ENCODE measurements at places on chromosomes 2 and 18. TPM values are rescaled to one million over a fixed set of nuclear protein-coding genes. Genes with fewer than 3 reads are reported as not detected.
A peak's percentile ranks its signal among the peaks of the same experiment; 100 is the strongest.

DNA sequence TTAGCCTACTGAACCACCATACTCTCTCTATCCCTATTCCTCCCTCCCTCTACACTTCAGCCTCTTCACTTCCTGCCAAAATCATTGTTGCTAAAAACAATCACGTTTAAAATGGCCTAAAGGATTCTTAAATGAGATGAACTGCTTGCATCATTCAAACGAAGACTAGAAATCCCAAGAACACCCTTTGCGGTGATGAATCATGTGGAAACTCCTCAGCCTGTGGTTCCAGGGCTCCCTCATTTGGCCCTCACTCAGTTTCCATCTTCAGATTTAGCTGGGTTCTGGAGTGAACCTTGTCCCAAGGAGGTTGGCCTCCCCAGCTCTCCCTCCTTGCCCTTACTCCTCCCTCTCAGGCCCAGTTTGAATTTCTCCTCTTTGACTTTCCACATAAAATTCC lies 125.6 kb upstream of the CDC42EP3 start:
- DNase-seq = no peak

GRCh38 chr2:86028766-86029381 lies 76.8 kb downstream of the POLR1A start:
- DNase-seq = no peak

- DNase-seq = no peak
Measured at GRCh38 chr18:12056034-12056883, 37.4 kb upstream of the ANKRD62 start.

DNA sequence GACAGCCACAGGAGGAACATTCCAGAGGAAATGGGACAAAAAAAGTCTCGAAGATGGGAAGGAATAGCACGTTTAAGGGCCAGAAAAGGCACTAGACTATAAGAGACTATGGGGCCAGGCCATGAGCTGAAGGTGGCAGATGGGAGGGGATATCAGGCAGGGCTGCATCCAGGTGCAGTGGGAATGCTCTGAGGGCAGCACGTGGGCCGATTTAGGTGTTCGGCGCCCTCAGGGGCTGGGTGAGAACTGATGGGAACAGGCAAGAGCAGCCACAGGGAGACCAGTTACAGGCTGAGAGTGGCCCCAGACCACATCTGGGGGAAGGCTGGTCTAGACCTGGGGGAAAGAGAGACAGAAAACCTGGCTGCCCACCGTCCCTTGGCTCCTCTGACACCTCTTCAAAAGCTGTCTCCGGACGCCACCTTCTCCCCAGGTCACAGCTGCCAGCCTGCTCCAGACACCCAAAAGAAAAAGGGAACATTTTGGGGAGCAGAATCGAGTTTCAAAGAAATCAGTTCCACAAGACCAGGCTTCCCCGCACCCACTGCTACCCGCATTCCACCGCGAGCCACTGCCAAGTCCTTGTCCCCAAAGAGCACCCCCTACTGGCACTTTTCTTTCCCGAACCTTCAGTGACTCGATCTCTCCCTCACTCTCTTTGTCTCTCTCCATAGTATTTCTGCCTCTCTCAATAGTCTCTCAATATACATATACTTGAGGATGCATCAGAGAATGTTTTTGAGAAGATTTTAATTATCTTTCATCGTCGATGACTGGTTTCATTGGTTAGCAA lies 190.1 kb upstream of the AGAP1 start:
- DNase-seq = no peak

- DNase-seq = no peak
Measured at GRCh38 chr18:48676346-48676745, 137.5 kb downstream of the CTIF start.

DNA sequence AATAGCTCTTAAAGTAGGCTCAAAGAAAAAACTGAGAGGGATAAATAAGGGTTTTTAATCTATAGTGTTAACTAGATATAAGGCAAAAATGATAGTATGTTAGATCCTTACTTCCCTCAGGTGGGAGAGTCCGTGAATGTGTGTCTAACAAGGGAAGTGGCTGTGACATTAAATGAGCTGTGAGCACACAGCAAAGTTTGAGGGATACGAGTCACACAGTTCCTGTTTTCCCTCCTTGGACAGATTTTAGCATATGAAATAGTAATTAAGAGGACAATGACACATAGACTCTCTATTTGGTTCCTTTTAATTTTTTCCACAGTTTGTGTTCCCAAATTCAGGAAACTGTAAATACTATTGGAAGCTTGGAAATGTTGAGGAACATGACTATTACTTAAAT lies 148.4 kb upstream of the CAVIN2 start:
- DNase-seq = no peak

- DNase-seq = peak; percentile 86
Measured at GRCh38 chr2:105802587-105802986, 57.9 kb downstream of the NCK2 start.

DNA sequence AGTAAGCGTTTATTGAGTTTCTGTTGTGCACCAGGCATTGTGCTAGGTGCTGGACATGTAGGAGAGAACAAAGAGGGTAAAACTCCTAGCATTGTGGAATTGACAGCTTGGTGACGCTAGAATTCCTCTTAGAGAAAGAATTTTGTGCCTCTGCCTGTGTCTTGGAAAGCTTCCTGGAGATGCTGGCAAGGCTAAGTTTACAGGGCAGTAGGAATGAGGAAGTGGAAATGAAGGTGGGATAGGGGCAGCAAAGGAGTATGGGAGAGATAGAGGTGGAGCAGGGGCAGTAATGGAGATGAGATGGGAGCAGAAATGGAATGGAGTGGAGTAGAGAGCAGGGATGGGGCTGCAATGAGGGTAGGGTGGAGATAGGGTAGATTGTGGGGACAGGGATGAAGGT lies 29.8 kb downstream of the GPR39 start:
- DNase-seq = no peak

GRCh38 chr2:101399021-101399799 lies 11.9 kb upstream of the CREG2 start:
- DNase-seq = no peak

- no peak for DNase-seq
Measured at GRCh38 chr18:45666520-45666919, 51.2 kb downstream of the SLC14A2 start.

DNA sequence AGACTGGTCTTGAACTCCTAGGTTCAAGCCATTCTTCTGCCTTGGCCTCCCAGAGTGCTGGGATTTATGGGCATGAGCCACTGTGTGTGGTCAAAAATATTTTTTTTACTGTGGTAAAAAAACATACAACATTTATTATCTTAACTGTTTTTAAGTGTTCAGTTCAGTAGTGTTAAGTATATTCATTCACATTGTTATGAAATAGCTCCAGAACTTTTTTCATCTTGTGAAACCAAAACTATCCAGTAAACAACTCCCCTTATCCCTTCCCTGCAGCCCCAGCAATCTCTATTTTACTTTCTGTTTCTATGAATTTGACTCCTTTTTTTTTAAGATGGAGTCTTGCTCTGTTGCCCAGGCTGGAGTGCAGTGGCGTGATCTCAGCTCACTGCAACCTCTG lies 9.3 kb downstream of the RMC1 start:
- peak; percentile 17 for DNase-seq

DNA sequence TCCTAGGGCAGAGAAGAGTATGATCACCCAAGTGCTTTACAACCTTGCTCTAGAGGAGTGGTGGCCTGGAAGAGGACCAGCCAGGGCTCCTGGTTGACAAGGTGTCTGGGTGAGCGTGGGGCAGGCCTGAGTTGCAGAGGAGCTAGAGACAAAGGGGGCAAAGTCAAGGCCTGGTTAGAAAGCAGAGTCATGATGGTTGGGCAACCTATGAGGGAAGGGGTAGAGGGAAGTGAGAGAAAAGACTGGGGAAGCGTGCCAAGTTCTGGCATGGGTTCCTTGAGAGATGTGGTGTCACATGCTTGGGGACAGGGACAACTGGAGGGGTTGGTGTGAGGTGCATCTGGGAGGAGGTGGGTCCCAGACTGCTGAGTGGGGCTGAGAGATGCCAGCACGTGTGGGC lies 13.5 kb downstream of the ZFP36L2 start:
- DNase-seq = peak; percentile 52

- DNase-seq = no peak
Measured at GRCh38 chr18:22564036-22564435, 146.3 kb upstream of the CTAGE1 start.

GRCh38 chr18:78376046-78376445 lies 603.6 kb upstream of the SALL3 start:
- no peak for DNase-seq

DNA sequence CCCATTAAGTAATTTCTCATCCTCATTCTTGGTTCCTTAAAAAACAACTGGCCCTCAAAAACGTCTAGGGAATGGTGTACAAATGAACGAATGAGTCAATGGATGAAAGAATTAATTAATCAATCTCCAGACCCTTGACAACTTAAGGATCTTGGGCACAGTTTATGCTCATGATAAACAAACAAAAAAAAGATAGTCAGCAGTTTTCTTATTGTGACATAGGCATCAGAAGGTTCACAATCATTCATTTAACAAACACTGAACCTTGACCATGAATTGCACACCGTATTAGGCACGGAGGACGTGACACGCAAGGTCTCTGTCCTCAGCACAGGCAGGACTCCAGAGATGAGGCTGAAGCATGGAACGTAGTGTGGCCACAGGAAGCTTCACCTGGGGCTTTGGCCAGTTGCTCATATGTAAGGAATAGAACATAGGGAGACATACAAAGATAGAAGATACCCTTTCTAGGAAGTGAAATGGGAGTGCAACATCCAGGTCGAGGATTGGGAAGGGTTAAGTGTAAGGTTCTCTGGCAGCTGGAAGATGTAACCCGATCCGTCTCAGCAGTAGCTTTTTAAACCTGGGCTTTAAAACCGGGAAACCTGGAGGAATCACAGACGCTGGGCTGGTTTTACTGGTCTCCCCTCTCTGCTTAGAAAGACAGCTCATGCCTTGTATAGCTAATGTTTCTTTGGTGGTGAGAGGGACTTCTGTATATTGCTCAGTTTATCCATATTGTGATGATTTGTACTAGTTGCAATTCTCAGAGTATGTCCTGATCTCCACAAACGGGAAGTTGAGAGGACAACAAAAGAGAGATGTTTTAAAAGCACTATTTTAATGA lies 8.9 kb upstream of the LTBP1 start:
- DNase-seq = no peak

DNA sequence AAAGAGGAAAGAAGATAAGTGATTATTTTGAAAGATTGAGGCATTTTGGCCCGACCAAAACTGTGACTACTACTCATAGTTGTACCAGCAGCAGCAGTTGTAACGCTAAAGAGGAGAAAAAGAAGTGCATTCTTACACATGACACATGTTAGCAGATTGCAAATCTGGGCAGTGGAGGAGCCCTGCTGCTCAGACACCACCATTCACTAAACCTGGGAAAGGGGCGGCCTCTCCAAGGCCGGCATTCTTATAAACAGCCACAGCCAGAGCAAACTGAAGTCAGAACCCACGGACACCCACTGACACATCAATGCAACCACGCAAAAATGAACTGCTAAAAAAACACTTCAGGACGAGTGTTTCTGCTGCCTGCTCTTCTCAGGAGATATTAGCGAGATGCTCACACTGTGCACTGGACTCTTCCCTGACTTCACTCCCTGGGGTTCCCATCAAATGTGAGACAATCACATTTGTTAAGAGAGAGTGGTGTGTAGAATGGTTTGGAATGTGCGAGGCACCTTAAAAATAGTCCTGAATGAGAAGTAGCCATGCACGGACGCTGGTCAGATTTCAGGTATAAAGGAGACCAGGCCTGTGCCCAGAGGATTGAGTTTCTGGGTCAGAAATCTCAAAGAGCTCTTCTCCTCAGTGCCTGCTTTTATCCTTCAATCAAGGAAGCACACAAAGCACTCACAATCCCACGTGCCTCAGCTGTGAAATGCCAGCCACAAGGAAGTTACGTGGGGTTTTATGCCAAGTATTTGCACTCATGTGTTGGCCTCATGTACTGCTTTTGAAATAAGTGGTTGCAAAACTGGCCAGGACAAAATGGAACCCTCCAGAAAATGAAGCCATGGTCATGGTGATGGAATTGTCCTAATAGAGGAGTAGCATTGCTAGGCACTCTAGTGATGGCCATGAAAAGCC lies 83.4 kb downstream of the MTCL1 start:
- no peak for DNase-seq

- DNase-seq = no peak
Measured at GRCh38 chr2:197937814-197938213, 133.4 kb downstream of the PLCL1 start.

GRCh38 chr2:46489423-46490174 lies 10.2 kb downstream of the TMEM247 start:
- no peak for DNase-seq

- no peak for DNase-seq
Measured at GRCh38 chr2:70961648-70961994, 16.8 kb upstream of the ANKRD53 start.

- no peak for DNase-seq
Measured at GRCh38 chr2:217110550-217110949, 250.7 kb upstream of the TNP1 start.

DNA sequence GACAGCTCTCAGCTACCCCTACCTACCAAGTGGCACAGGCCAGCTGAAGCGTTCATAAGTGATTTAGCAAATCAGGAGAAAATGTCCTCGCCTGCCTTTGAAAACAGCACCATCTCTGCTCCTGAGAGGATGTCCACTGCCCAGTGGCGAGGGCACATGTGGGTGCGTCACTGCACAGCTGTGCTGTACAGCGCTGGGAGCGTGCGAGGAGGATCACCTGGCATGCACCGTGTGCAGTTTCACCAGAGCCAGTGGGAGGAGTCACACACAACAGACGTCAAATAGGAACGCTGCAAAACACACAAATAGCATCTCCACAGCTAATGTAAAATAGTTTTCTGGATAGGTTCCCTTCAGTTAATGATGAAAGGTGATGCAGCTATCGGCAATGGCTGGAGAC lies 154.1 kb downstream of the HDAC4 start:
- no peak for DNase-seq

DNA sequence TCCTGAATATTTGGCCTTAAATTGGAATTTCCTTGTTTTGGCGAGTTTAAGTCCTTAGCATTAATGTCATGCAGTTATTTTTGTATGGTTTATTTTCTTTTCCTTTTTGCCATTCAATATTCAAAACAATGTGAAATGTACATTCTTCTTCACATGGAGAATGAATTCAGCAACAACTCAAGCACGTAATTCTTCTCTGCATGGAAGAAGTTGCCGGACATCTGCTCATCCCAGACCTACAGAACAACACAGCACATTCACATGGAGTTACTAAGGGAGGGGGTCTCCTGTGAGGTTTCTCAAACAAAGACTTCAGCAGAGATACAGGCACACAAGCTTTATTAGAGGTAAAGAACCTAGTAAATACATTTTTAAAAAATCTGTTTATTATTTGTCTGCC lies 236.8 kb downstream of the SATB2 start:
- DNase-seq = no peak

- DNase-seq = no peak
Measured at GRCh38 chr2:171889333-171889732, 4.7 kb downstream of the SLC25A12 start.

GRCh38 chr2:136065384-136065783 lies 52.6 kb downstream of the CXCR4 start:
- no peak for DNase-seq

Gene POTEE
- 0.07 TPM for total RNA-seq

Gene SGPP2
- total RNA-seq = 6.0 TPM

Gene IL1B
- total RNA-seq = 0.20 TPM

Gene GULP1
- not detected for total RNA-seq

Gene PRKAG3
- total RNA-seq = not detected

Gene SIX3
- total RNA-seq = not detected

Gene SERPINB13
- not detected for total RNA-seq

Gene CACNB4
- total RNA-seq = 1.1 TPM

Gene GAL3ST2
- not detected for total RNA-seq

Gene KCMF1
- 73.1 TPM for total RNA-seq

Gene SLC16A14
- 2.4 TPM for total RNA-seq

Gene ELOA2
- not detected for total RNA-seq

Gene PROKR1
- total RNA-seq = not detected

Data from B cell (primary cell).